ENCODE measurements at places on chromosomes 5 and 9.

GRCh38 chr9:95048225-95049087, 269.1 kb downstream of the FANCC start:
- DNase-seq = peak; percentile 54

- no peak for DNase-seq
Observed at GRCh38 chr9:135139366-135139959, 52.0 kb downstream of the OLFM1 start.

- DNase-seq = no peak
Observed at GRCh38 chr5:140926443-140927227, 536 bp downstream of the PCDHAC1 start.

- no peak for DNase-seq
Observed at GRCh38 chr5:171906703-171907590, 99.5 kb downstream of the FBXW11 start.

DNA sequence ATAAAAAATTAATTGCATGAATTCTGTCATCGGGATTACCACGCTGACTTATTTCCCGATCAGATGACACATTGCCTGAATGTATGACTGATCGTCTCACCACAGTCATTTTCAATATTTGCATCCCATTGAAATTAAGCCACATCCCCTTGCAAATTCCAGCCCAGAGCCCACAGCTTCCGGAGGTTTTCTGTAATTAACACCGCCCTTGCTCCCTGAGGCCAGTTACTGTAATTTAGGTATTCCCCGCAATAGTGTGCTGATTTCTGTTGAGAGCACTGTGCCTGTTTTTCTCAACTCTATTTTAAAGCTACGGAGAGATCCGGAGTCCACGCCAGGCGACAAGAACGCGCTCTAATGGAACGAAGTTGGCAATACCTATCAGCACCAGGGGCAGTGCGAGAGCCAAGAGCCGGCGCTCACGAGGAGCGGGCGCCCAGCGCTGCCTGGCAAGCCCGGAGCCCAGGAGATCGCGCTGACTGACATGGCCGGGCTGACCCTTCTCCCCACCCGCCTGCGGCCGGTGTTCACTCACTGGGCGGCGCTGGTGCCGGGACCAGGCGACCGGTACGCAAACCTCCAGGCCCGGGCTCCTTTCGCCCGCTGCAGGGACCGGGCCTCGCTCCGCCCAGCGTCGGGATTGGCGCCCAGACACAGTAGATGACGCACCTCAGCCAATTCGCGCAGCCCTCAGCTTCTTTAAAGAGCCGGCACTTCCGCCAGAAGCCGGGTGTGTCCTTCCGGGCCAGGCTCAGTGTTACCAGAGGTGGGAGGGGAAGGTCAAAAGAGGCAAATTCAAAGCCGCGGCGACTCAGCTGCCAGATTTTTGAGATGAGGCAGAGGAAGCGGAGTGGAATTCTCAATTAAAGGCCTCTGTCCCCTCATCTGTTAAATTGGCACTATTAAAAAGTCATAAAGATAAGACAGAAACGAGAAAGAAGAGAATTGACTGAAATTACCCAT, at the start of gene PLGRKT:
TSS of gene PLGRKT (minus strand) at position 672 of the 963 bp plus-strand sequence. CDS start 5,948 bp downstream, outside the sequence.
- DNase-seq = peak; percentile 86

- DNase-seq = no peak
Observed at GRCh38 chr5:14165375-14166106, 22.4 kb downstream of the TRIO start.

- DNase-seq = no peak
Observed at GRCh38 chr5:73265641-73266040, 92.6 kb downstream of the TMEM174 start.

GRCh38 chr9:27785714-27786100, 212.4 kb upstream of the C9orf72 start:
- DNase-seq = no peak

GRCh38 chr5:141182248-141182647, at the start of gene PCDHB16:
TSS of gene PCDHB16 (plus strand) at chr5:141182387. CDS start at chr5:141182560, 173 bp downstream.
- DNase-seq = no peak

- DNase-seq = no peak
Observed at GRCh38 chr5:116788851-116789403, 214.3 kb upstream of the SEMA6A start.

DNA sequence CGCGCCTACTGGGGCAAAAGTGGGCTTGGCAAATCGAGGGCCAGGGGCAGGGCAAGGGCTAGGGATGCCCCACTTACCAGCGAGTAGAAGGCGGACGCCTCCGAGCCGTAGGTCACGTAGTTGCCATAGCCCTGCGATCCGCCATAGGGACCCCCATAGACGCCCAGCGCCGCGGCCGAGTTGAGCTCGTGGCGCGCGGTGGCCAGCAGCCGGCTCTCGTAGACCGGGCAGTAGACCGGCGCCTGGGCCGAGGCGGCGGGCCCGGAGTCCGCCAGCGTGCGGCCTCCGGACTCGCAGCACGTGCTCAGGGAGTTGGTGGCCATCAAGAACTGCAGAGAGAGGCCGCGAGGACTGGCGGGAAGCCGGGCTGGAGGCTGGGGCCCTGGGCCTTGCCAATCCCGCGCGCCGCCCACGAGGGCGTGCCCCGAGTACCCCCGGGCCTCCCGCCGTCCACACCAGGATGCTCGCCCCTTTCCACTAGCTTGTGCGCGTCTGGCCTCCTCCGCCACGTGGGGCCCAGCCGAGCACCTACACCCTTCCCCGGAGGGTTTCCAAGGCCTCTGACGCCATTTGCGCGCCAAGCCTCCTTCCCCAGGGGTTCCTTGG, 891 bp downstream of the IRX4 start:
- no peak for DNase-seq

- DNase-seq = no peak
Observed at GRCh38 chr5:6752782-6753181, 39.5 kb downstream of the TENT4A start.

GRCh38 chr5:133851521-133851920, 116.9 kb downstream of the C5orf15 start:
- DNase-seq = no peak

DNA sequence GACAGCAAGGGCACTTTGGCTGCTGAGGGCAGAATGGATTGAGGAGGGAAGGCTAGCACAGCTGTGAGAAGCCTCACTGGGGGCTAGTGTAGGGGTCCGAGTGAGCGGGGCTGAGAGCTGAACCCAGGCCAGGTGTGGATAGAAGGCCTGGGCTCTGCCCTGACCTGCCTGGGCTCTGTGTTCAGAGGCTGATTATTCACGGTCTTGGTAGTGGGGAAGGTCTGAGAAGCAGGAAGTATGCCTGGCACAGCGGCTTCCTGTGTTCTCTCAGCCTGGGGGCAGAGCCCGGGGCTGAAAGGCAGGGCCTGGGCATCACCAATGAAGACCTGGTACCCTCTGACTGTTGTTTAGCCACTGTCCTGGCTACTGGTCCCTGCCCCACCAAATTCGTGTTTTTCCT, 136.4 kb upstream of the TBC1D2 start:
- no peak for DNase-seq

DNA sequence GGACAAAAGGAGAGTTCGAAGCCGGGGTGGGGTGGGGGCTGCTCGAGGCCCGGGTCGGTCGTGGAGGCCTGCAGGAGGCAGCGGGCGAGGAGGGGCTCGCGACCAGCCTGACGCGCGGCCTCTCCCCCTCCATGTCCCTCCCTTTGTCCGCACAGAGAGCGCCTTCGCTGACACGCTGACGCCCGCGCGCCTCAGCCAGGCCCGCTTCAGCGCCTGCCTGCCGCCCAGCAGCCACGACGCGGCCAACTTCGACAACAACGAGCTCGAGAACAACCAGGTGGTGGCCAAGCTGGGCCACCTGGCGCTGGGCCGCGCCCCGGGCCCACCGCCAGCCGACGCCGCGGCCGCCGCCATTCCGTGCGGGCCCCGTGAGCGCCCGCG, 42.2 kb downstream of the NEURL1B start:
- no peak for DNase-seq

- DNase-seq = no peak
Observed at GRCh38 chr9:33498387-33498786, 24.7 kb upstream of the NOL6 start.

DNA sequence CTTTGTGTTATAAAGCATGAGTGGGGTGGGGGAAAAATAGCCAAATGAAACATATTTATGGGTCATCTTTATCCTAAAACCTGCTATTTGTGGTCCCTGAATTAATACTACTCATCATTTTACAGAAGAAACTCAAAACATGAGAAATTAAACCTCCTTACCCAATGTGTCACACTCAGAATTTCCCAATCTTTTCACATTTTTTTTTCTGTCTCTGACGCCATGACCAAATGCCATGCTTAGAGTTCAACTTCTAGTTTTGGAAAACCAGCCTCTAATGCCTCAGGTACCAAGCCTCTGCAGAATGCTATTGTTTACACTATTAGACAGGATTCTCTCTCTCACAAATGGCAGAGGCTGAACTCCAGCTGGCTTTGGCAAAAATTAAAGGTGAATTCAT, 505.5 kb upstream of the WWC1 start:
- no peak for DNase-seq

GRCh38 chr9:91809581-91810285, 140.3 kb downstream of the ROR2 start:
- no peak for DNase-seq

- DNase-seq = no peak
Observed at GRCh38 chr5:132076983-132077382, 3.4 kb downstream of the CSF2 start.

GRCh38 chr5:125478599-125478998, 732.2 kb upstream of the ZNF608 start:
- DNase-seq = no peak

DNA sequence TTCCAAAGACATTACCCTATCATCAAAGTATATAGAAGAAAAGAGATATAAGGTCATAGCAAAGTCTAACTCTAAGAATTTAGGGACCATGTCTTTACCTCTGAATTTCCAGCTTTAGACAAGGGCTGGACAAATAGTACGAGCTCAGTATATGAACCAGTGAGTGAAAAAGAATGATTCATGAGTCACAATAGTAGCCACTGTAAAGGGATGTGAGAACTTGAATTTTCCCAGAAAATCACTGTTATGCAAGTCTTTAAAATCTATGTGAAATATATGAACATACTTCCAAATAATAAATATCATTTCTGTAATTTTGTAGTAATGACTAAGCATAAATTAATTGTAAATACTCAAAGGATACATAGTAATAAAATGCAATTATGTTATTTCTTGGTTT, 305.9 kb upstream of the PRR16 start:
- no peak for DNase-seq

DNA sequence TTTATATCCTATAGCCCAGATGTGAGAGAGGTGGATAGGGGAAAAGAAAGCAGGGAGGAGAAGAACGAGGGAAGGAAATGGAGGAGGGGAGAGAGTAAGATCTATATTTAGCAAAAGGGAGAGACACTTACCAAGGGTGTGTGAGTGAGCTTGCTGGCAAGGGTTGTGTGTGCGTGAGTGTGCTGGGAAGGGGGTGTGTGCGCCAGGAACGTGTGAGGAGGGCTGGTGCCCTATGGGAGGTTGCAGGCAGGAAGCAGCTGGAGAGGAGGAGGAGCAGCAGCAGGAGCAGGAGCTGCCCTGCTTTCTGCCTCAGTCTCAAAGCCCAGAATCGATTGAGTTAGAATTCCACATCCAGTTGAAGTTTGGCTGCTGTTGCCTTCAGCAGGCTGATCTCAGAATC, 148.3 kb upstream of the RUSC2 start:
- no peak for DNase-seq

- DNase-seq = no peak
Observed at GRCh38 chr5:80703291-80703690, 48.5 kb upstream of the DHFR start.

- DNase-seq = no peak
Observed at GRCh38 chr5:32020271-32020670, 153.8 kb downstream of the GOLPH3 start.

- DNase-seq = no peak
Observed at GRCh38 chr9:24912767-24913166, 367.1 kb upstream of the IZUMO3 start.

DNA sequence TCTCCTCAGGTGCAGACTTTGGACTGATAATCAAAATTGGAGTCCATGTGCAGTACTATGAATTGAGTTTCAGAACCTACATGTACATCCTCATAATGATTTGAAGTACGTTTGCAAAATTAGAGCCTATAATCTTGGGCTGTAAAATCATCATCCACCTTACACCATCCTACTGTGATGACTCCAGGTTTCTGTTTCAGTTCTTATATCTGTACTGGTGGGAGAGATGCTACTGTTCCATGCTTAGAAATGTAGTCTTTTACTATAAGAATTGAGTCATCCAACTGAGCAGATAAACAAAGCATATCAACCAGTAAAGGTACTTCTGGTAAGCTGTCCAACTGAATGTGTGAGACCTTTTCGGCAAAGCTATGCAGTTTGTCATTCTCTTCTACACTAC, 586.3 kb upstream of the FAM174A start:
- DNase-seq = no peak

GRCh38 chr9:136365775-136366222, 2.3 kb upstream of the DNLZ start:
- no peak for DNase-seq

DNA sequence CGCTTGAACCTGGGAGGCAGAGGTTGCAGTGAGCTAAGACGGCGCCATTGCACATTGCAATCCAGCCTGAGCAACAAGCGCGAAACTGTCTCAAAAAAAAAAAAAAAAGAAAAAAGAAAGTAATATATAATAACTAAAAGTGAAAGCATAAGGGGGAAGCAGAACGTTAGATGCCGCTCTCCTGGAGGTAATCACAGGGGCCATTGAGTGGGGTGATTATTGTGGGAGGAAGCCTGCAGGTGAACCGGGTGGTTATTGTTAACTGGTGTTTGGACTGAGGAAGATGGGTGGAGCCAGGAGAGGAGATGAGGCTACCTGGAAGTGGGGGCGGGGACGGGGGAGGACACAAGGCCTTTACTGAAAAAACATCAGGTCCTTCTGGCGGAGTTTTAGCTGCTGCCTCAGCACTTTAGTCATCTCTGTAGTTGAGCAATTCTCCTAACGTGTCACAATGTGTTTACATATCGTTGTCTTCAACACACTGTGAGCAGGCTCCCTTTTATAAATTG, 5.3 kb upstream of the TJP2 start:
- DNase-seq = peak; percentile 20

DNA sequence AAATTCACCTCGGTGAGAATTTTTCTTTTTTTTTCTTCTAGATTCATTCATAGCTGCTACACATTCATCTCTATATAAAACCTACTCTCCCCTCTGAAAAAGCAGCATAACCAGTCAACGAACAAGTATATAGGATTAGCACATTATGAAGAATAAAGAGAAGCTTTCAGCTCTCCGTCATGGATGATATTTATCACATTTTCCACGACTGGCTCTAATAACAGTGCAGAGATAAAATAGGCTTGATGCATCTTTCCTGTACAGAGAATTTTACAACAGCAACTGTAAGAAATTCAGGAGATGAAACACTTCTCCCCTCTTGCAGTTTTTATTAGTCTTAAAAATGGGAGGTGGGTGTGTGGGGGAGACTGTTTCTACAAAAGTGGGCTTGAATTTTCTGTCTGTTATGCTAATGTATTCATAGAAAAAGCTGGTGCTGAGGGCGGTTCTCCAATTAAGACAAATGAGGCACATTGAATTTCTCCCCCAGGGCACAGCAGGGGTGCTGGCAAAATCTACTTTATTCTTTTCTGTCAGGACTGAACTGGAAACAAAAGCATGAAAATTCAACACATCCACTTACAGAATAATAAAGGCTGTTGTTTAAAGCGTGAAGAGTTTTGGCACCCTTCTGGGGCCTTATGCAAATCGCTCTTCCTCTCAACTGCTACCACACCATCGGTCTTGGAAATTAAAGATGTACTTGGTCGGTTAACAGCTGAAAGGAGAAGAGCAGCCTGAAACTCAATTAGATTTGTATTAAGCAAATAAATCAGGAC, 233.9 kb upstream of the ZNF608 start:
- no peak for DNase-seq

Data from activated CD8-positive, alpha-beta memory T cell treated with anti-CD3 and anti-CD28 coated beads, Interleukin-2, amount 50 U/mL, for 4 hours (primary cell).